Nephron progenitor cell (in vitro differentiated cells): ENCODE measurements at places on chromosomes 3 and 15.

- DNase-seq: no peak
Observed at GRCh38 chr3:142657033-142657432, 60.8 kb downstream of the PLS1 start.

DNA sequence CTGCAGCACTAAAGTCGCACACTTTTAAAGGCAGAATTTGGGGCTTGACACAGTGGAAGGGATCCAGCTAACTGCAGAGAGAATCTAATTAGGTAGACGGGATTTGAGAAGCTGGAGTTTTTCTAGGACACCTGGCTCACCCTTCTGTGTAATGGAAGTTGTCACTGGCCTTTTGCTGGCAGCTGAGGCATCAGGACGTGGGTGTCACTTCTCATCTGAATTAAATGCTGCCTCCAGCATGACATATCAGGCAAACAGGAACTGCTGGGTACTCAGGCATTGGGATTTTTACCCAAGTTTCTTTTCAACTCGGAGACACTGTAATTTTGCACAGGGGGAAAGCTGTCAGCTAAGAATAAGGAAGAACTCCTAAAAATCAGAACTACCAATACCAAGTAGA lies 861.9 kb upstream of the ARPP21 start:
- DNase-seq: no peak

- no peak for DNase-seq
Observed at GRCh38 chr3:31181661-31182060, 287.2 kb upstream of the GADL1 start.

DNA sequence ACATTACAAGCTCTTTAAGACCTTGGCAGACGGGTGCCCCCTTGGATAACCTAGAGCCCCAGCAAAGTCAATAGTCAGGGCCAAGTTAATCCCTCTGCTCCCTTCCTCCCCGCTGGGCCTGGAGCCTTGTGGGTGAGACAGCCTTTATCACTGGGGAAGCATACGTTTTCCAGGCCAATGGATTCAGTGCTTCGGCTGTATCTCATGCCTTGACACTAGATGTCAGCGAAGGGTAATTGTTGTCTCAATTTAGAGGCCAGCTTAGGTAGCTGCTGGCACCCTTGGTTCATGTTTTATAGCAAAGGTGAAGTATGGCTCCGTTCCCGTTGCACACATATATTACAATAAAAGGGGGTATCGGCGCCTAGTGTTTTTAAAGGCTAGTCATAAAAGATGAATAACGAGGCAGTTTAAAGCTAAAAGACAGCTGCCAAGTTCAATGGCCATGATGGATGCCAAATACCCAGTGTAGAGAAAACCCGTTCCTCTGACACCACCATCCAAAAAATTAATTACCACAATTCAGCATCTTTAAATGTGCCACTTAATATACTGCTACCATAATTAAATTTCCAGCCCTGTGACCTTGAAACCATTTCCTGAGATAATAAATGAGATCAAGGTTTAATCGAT lies 52.3 kb upstream of the BNIP2 start:
- DNase-seq: peak; percentile 24

DNA sequence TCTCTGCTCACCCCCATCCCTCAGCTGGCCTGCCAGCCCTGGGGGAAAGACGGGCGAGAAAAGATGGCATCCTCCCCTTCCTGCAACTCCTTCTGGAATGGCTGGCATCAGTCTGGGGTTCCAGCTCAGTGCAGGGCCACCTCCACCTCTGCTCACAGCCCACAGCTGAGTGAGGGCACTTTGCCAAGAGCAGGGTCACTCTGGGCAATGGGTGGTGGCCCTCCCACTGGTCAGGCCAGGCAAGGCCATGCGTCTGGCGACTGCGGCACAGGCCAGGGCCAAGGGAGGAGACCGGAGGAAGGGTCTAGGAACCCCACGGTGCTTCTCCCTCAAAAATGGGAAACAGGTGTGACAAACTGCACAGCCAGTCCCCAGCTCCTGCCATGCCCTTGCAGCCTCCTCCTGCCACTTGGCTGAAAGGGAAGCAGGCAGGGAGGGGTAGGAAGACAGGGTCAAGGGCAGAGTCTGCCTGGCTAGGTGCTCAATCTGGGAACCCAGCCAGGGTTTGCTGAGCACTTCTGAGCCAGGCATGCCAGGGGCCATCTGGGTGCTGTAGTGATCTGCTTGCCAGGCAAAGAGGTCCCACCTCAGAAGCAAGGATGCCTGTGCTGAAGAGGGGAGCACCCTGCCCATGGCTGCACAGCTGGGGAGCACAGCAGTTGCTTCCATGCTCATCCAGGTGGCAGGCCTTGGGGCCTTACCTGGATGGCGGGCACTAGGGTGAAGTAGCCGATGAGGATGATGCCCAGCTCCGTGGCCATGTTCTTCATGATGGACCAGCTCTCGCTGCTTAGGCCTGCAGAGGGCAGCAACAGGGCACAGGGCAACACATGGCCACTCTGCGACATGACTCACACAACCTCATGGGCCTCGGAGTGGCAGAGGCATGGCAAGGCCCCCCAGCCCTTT lies 41.2 kb downstream of the PTPN23 start:
- DNase-seq: no peak

GRCh38 chr3:113828600-113828999 lies 10.0 kb upstream of the GRAMD1C start:
- no peak for DNase-seq

DNA sequence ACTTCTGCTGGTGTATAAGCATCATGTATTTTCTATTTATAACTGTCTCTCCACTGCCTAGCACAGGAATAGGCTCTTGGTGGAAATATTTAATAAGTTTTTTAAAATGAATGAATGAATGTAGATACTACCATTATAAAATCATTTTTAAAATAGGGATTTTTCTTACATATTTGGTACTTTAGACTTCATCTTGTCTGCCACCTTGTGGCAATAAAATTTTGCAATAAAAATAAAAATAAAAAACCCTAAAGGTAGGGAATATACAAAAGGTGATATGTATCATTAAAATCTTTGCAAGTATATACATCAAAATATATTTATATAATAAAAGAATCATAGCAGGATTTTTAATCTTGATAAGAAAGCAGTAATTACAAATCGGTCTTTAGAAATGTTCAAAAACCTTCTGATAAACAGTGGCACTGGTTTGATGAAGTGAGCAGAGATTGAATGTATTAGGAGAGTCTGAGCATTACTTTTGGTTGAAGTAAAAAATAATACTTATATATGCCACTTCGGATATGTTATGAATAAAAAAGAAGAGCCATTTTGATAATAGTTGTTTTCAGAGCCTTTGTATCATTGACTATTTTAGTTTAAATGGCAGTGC lies 95.2 kb downstream of the SPATA16 start:
- DNase-seq: no peak

- DNase-seq: peak; percentile 88
Observed at GRCh38 chr3:62876064-62876463, 848 bp upstream of the CADPS start.

DNA sequence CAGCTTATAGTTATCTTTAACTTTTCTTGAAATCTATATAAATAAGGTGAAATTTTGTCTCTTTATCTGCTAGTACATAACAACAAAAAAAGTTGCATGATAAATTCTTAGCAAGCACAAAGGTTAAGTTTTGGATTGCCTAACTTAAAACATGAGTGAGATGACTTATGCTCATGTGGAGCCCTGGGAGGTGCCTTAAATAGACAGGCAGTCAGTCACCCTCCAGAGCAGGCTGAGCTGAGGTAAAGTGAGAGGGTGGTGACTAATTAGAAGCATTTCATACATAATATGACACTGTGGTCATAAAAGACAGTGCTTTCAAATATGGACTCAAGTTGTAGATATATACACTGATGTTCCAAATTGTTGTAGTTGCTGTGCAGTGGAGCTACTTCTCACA lies 14.6 kb upstream of the MME start:
- DNase-seq: no peak

DNA sequence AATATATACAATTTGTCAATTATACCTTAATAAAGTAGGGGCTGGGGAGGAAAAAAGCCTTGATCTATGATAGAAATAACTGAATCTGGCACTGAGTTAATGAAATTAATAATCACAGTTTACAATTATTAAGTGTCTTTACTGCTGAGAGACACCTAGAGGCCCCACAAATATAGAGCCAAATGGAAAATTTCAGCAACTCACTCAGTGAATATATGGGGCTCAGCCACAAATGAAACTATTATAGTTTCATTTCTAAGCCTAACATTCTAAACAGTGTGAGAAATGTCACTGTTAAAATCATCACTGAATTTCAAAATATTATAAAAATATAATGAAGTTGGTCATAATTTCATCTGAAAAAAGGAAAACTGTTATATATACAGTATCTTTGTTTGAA lies 40.3 kb downstream of the GNB4 start:
- DNase-seq: no peak

GRCh38 chr3:149473357-149474249 lies 894 bp upstream of the TM4SF4 start:
- DNase-seq: no peak

DNA sequence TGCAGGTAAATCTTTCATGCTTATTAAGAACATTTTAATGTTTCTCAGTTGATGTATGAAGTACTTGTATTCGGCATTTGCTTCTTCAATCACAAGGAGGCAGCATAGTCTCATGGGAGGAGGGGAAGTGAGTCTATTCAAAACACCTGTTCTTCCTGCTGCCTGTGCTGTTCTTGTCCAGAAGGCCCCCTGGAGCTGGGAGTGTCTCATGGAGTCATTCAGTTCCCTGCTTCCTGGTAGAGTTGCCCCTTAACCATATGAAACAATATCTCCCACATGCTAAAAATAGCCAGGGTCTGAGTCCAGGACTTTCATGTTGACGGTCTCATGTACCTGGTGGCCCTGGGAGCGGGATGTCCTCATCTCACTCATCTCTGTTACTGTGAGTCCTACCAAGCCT lies 15.5 kb upstream of the PPP1R2 start:
- no peak for DNase-seq

DNA sequence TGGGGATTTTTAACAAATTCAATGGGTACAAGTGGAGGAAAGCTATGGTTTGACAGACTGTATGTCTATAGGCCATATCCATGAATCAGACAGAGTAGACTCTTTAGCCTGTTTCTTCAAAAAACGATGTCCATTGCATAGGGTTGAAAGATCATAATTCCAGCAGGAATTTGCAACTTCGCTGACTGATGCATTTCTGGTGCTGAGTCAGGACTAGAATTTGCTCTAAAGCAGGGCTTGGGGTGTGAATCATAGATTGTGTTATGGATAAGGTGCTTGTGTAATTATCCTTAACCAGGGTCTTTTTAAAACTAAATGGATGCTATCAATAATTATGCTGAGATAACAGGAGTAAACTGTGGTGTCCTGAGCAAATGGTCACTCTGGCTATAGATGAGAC lies 200.4 kb upstream of the TBC1D5 start:
- DNase-seq: no peak

- DNase-seq: no peak
Observed at GRCh38 chr15:32747921-32748342, 30.1 kb downstream of the GREM1 start.

GRCh38 chr3:132874701-132875100 lies 152.5 kb upstream of the NPHP3 start:
- no peak for DNase-seq

DNA sequence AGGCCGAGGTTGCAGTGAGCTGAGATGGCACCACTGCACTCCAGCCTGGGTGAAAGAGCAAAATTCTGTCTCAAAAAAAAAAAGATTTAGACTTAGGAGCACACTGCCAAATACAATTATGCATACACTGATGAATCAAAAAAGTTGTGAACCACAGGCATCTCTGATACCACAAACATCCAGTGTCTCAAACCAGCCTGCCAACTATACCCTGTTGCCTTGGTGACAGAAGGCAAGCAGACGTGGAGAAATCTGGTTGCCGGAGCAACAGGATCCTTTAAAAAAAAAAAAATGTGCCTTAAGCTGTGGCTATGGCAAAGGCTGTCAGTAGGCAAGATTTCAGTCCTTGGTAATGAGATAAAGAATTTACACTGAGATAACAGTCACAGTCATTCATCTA lies 202.3 kb downstream of the NEK10 start:
- DNase-seq: no peak

GRCh38 chr3:31699309-31699953 lies 166.7 kb downstream of the STT3B start:
- DNase-seq: no peak

DNA sequence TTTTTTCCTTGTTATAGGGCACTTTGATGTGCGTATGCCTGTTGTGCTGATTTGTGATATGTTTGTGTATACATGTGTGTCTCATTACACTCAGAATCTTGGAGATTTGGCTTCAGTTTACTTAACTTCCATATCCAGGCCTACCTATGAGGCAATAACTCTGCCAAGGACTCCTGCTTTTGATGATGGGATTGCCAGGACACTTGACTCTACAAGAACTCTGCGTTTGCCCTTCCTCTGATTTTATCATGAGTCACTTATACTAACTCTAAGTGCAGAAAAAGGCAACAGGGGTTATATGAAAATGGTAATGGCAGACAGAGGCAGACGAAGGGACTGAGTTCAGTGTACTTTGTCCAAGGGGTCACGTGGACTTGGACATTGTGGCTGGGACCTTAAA lies 33.6 kb downstream of the MCTP2 start:
- no peak for DNase-seq
